ENCODE measurements at places on chromosomes 3 and 15.

DNA sequence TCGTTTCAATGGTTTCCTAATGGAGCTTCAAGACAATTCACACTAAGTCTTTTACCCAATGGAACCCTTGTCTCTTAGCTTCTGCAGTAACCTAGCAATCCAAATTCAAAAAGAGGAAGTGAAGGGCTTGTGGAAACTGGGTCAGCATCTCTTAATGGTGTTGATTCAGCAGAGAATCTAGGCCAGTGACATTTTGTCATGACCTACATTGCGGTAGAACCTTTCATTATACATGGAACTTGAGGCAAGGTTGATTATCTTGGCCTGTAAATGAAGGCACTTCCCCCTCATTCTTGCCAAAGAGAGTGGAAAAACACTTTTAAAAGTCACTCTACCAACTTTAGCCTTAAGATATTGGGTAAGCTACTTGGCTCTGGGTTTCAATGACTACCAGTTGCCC is 42.8 kb downstream of the C2CD4B start:
- no peak for DNase-seq

GRCh38 chr3:101950510-101950909 is 101.2 kb downstream of the NFKBIZ start:
- DNase-seq = peak; percentile 83

GRCh38 chr3:53956586-53956985 is 64.9 kb upstream of the SELENOK start:
- no peak for DNase-seq

- DNase-seq = peak; percentile 95
Observed at GRCh38 chr3:191774485-191774884, 313.5 kb downstream of the PYDC2 start.

GRCh38 chr3:197331131-197331530 is 32.7 kb upstream of the DLG1 start:
- no peak for DNase-seq

- DNase-seq = no peak
Observed at GRCh38 chr3:145259166-145259880, 901.7 kb downstream of the PLOD2 start.

All from astrocyte of the cerebellum (primary cell).